ENCODE measurements at places on chromosomes 6 and 20. TPM values are rescaled to one million over a fixed set of nuclear protein-coding genes. Genes with fewer than 3 reads are reported as not detected.

DNA sequence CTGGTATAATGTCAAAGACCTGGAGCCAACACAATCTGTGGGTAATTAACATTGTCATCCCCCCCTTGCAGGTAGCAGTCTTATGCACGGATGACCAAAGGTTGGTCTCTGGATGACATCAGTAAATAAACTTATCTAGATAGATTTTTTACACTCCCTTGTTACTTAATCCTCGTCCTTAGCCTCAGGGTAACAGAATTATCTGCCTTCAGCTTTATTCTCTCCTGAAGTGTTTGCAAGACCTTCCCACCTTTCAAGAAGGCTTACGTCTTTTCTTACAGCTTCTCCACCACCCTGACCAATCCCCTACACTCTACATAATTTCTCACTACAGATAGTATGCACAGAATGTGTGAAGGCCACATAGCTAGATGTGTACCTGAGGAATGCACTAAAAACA, 434.8 kb upstream of the HTR1E start:
- no peak for DNase-seq
- no peaks in the 10 kb centered on the region for H3K4me1 ChIP-seq
- H3K4me3 ChIP-seq: no peak overlapping the region
- no peaks in the 10 kb centered on the region for H3K36me3 ChIP-seq
- no peaks in the 10 kb centered on the region for H3K27me3 ChIP-seq

DNA sequence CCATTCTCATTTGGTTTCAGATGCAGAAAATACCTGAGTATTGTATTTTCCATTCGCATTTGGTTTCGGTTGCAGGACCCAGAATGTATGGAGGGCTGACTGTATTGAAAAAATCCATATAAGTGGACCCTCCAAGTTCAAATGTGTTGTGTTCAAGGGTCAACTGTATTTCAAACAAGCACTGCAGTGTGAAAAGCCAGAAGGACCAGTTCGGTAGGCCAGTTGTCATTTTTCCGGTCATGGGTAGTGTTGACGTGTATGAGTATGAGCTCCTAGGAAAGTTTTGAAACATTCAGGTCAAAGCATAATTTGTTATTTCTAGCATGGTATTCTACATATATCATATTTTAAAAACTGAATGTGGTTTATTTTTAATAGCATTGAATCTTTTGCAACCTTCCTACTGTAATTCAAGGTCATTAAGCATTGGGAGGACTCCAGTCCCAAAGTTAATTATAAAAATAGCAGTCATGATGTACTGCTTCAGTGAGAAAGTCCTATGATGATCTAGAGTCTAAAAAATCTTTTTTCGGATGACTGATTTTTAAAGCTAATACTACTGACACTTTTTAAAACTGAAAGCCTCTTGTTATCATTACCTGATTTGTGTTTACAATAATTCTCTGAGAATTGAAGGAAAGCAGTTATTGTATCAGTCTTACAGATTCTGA, 18.9 kb downstream of the NHSL1 start:
- no peaks in the 10 kb centered on the region for H3K36me3 ChIP-seq
- H3K27me3 ChIP-seq: no peaks in the 10 kb centered on the region
- DNase-seq: no peak
- peaks cover 3% of the 10 kb centered on the region for H3K4me1 ChIP-seq
- no peak overlapping the region for H3K27ac ChIP-seq

DNA sequence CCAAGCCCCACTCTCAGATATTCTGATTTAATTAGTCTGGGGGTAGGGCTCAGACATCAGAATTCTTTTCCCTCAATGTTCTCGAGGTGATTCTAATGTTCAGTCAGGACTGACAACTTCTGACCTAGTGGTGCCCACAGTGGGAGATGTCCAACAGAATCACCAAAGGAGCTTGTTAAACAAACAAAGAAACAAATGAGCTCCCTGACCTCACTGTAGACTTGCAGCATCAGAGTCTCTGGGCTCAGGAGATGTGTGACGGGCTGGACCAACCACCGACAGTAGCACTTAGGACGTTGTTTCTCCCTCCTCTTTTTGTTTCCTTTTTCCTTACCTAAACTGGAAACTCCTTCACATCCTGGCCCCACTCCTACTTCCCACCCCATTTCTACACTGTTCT, 49.3 kb downstream of the CLIC5 start:
- H3K36me3 ChIP-seq: no peaks in the 10 kb centered on the region
- no peak overlapping the region for H3K4me3 ChIP-seq
- H3K27ac ChIP-seq: no peak overlapping the region
- no peaks in the 10 kb centered on the region for H3K4me1 ChIP-seq

DNA sequence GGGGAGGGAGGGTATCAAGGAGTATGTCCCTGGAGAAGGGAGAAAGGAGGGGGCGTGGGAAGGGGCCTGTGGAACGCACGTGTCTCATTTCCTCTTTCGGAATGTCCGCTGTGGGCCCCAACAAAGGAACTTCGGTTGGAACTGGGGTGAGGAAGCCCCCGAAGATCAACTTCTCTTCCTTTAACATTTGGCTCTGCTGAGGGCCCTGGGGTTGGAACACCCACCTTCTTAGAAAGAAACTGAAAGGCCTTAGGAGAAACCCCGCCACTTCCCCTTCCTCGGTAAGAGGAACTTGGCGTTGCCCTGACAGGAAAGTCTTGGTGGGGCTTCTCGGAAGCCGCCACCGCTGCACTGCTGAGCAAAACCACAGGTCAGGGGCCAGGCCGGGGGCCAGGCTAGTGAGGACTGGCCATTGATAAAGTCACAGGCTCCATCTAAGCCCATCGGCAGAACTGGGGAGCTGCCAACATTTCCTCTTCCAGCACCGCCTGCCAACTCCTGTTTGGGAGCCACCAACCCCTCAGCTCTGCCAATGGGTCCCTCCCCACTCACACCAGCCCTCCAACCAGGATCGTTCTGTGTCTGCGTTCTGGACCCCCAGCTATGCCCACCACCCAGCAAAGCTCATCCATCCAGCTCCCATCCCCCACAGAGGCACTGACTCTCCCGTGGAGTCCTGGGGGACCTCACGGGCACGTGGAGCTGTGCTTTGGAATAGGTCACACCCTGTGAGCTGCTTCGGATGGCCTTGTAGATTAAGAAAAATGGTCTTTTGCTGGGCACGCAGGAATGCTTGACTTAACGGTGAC, 44.8 kb downstream of the FGD2 start:
- no peak for DNase-seq
- no peak overlapping the region for H3K4me3 ChIP-seq
- no peaks in the 10 kb centered on the region for H3K27me3 ChIP-seq
- no peaks in the 10 kb centered on the region for H3K4me1 ChIP-seq
- H3K36me3 ChIP-seq: no peaks in the 10 kb centered on the region
- H3K27ac ChIP-seq: no peak overlapping the region

- H3K36me3 ChIP-seq: no peaks in the 10 kb centered on the region
- H3K27ac ChIP-seq: no peak overlapping the region
- H3K4me3 ChIP-seq: no peak overlapping the region
- DNase-seq: no peak
Observed at GRCh38 chr6:161663682-161664081, 389.8 kb upstream of the AGPAT4 start.

Gene ANGPT4
- total RNA-seq: 0.27 TPM

Data from prostate gland (tissue), 2 donors.